ENCODE measurements at places on chromosomes 7 and 10. TPM values are rescaled to one million over a fixed set of nuclear protein-coding genes. Genes with fewer than 3 reads are reported as not detected.
A peak's percentile ranks its signal among the peaks of the same experiment; 100 is the strongest.

PLXNA4 gene
- total RNA-seq: 0.05 TPM

NFE2L3 gene
- 3.6 TPM for total RNA-seq

DNA sequence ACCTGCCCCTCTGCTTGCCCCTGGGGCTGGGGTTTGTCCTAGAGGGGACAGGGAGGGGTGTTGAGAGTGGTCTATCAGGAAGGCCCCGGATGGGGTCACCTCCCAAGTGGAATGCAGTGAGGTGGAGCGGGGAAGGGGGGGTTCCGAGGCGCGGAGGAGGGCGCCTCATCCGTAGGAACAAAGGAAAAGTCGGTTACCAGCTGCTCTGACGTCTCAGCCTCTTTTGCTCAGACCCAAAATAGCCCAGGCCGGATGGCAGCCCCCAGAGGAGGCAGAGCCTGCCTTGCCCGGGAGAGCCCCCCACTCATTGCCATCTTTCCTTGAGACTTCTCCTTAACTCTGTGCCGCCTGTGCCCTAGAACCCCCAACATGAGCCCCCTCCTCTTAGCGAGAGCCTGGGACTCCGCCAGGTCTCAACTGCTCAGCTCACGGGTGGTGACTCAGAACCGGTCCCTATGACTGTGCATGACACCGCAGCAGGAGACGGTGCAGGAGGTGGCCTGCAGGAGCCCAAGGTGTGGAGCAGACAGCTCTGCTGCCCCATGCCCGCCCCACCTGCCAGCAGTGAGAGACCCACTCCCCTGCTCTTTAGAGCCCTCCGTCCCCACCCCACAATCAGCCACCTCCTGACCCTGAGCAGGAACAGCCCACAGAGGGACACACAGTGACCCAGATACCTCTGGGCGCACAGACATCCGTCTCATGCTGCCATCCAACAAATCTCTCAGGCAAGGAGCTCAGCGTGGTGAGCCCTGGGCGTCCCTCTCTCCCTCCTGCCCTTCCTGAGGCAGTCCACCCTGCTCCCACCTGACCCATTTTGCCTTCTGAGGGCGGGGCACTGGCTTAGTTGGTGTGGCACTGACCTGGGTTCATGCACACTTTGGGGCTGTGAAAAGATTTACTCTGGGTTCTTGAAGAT is 13.1 kb downstream of the STX1A start:
- no peak overlapping the region for H3K4me3 ChIP-seq
- H3K4me1 ChIP-seq: peaks cover 20% of the 10 kb centered on the region
- no peaks in the 10 kb centered on the region for H3K27me3 ChIP-seq
- no peak overlapping the region for H3K27ac ChIP-seq

GRCh38 chr10:43878386-43878785 is 229.7 kb upstream of the ZNF32 start:
- H3K4me3 ChIP-seq: no peak overlapping the region
- H3K27ac ChIP-seq: no peak overlapping the region
- no peaks in the 10 kb centered on the region for H3K36me3 ChIP-seq
- no peaks in the 10 kb centered on the region for H3K27me3 ChIP-seq
- DNase-seq: no peak

GRCh38 chr10:100347568-100348195 is 649 bp downstream of the SCD start:
- peak overlapping the region; percentile 93 for H3K4me3 ChIP-seq
- peak overlapping the region; percentile 81 for H3K27ac ChIP-seq
- H3K4me1 ChIP-seq: peaks cover 36% of the 10 kb centered on the region
- no peak for DNase-seq
- H3K27me3 ChIP-seq: no peaks in the 10 kb centered on the region

- DNase-seq: no peak
- no peaks in the 10 kb centered on the region for H3K4me1 ChIP-seq
- peaks cover 6% of the 10 kb centered on the region for H3K27me3 ChIP-seq
Observed at GRCh38 chr7:96548664-96549063, 161.0 kb downstream of the SEM1 start.

DNA sequence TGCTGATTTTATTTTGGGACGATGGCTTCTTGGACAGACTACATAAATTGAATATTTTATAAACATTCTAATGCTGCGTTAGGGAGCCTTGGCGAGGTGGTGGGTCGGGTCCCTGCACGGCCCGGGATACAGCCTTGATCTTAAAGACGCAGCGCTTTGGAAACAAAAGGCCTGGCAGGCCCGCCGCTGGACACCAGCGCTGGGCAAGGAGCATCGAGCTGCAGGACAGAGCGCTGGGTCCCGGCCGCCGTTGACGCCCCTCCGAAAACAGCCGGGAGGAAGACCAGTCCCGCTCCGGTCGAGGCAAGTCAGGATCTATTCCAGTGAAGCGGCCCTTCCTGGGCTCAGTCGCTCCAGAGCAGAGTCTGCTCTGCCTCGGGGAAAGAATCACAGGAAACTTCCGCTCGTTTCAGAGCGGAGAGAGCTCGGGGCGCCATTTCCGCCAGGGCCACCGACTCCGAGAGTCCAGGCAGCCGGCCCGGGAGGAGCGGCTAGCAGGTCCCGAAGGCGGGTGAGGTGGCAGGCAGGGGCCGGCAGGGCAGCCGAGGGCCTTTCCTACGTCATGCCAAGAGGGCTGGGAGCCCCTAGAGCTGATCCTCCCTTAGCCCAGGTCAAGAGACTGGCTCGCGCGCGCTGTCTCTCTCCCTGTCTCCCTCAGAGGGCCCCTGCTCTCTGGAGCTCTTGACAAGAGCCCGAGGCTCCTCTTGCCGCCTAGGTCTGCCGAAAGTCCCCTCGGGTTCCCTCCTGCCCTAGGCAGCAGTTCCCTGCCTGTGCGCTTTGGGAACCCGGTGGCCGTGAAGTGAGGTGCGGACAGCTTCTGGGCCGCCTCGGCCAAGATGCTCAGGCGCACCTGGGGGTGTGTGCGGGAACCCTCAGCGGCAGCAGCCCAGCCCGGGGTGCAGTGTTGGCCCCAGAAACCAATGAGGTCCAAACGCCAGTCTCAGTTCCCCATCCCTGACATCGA is 1.4 kb upstream of the DRGX start:
- H3K36me3 ChIP-seq: no peaks in the 10 kb centered on the region
- H3K4me1 ChIP-seq: peaks cover 15% of the 10 kb centered on the region
- no peak overlapping the region for H3K4me3 ChIP-seq

FXYD4 gene
- not detected for total RNA-seq

DNA sequence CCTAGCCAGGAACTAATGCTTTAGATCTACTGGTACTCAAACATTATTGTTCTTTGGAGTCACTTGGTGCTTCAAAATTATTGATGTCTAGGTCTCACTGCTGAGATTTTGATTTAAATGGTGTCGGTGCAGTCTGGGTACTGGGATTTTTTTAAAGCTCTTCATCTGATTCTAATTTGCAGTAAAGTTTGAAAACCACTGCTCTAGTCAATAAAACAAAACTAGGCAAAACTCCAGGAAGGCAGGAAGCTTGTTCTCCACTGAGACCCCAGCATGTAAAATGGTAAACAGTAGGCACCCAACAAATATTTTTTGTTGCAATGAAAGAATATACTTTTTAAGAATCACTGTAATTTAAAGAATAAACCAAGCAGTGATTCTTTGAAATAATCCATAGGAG is 49.7 kb downstream of the ADD3 start:
- DNase-seq: no peak
- peaks cover 81% of the 10 kb centered on the region for H3K4me1 ChIP-seq
- H3K36me3 ChIP-seq: no peaks in the 10 kb centered on the region
- H3K27me3 ChIP-seq: no peaks in the 10 kb centered on the region
- peak overlapping the region; percentile 83 for H3K4me3 ChIP-seq

GRCh38 chr7:117873310-117874190 is at the start of gene CTTNBP2:
TSS of gene CTTNBP2 (minus strand) at chr7:117873441. CDS start at chr7:117873415, 26 bp downstream.
- DNase-seq: no peak
- no peak within 1 kb of the TSS for H3K27ac ChIP-seq
- no peaks in the 10 kb centered on the region for H3K36me3 ChIP-seq
- H3K4me3 ChIP-seq: peak within 1 kb of the TSS; percentile 72
- peaks cover 8% of the 10 kb centered on the region for H3K4me1 ChIP-seq
- H3K27me3 ChIP-seq: peaks cover 65% of the 10 kb centered on the region

DNA sequence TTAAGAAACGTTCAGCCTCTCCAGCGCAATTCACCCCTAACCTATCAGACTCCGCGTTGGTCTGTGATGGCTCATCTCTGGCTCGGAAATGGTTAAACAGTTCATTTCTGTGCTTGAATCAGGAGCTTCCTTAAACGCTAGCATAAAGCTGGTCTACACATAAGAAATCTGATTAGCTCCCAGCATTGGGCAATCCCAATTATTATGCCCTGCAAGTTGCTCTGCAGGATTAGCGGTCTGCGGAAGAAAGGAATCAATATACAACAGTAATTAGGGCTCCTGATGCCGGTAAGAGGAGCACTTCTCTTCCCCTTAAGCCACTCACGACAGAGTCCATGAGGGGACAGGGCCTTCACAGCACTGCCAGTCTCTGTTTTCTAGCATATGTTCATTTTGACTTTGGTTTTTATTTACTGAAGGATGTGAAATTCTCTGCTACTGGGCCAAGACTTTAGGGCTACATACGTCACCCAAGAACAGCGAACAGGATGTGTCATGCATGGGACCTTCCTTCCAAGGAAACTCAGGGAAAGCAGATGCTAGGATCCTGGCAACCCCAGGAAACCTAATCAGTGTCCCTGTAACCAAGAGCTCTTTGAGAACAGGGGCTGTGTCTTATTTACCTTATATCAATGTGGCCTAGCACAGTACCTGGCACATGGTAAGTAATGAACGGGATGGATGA is 324.4 kb downstream of the KCNMA1 start:
- DNase-seq: no peak
- H3K27ac ChIP-seq: no peak overlapping the region
- no peak overlapping the region for H3K4me3 ChIP-seq
- no peaks in the 10 kb centered on the region for H3K36me3 ChIP-seq
- no peaks in the 10 kb centered on the region for H3K4me1 ChIP-seq

DNA sequence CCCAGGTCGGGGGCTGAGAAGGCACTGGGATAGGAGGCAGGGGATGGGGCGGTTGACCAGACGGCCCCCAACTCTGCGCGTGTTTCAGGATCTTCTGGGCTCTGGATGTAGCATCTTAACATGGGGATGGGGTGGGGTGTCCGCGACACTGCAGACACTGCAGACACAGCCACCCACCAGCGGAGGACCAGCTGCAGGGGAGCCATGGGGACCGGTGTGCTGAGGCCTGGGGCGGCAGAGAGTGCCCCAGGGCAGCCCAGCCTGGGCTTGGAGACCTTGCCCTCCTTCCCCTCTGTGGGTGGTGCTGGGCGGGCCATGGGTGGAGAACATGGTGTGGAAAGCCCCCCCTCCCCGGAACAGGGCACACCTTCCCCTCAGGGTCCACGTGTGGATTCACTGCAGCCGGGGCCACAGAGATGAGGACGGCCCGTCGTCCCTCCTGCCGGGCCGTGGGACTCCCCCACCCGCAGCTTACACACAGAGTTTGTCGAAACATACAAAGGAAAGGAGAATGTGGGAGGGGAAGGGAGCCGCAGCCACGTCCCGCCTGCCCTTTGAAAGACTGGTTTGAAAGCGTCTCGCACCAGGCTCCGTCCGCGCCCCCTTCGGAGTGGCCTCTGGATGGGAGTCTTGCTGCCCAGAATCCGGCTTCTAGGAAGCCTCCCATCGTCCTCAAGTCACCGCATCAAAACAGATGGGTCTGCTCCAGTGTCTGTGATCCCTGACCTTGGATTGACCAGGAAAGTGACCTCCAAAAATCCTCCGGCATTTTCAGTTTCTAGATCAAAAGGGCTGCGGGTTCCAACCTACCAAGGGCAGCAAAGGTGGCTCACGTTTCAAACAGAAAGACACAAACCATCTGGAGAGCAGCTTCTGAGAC is 91.5 kb upstream of the TCERG1L start:
- peaks cover 2% of the 10 kb centered on the region for H3K27me3 ChIP-seq
- H3K4me3 ChIP-seq: no peak overlapping the region

GRCh38 chr7:80724249-80724871 is 85.9 kb downstream of the CD36 start:
- no peaks in the 10 kb centered on the region for H3K4me1 ChIP-seq
- H3K36me3 ChIP-seq: no peaks in the 10 kb centered on the region
- H3K4me3 ChIP-seq: no peak overlapping the region
- no peaks in the 10 kb centered on the region for H3K27me3 ChIP-seq

PWWP2B gene
- 10.2 TPM for total RNA-seq

DNA sequence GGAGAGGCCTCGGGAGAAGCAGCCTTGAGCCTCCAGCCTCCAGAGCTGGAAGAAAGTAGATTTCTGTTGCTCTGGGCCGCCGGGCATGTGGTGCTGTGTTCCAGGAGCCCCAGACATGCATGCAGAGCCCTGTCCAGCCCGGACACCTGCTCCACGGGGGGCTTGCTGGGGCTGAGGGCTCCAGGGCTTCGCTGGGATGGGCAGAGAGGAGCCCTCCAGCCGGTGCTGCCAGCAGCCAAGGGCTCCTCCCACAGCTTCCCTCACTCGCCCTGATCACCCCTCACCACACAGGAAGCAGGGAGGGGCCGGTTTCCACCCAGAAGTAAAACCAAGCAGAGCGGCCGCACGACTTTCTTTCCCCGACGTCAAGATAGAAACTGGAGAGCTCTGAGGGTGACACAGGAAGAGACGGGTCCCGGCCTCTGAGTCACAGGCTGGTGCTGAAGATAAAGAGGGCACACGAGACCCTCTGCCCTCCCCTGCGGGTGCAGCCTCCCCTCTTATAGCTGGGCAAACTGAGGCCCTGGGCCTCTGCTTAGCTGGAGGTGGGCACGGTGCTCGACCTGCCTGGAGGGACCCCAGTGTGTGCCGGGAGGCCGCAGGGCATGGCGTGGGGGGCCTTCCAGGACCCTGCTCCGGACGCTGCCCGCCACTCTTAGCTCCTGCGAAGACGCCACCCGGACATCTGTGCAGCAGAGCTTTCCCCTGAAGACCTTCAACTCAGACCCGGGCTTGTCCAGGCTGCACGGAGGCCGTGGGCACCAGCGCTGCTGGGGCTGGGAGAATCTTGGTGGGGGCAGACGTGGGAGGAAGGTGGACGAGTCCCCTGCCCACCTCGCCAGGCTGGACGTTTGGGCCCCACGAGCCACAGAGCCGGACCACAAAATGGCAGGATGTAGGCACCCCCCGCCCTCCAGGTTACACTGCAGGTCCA is 31.1 kb downstream of the ADAP1 start:
- H3K27ac ChIP-seq: peak overlapping the region; percentile 97
- H3K36me3 ChIP-seq: no peaks in the 10 kb centered on the region
- peaks cover 47% of the 10 kb centered on the region for H3K4me1 ChIP-seq
- H3K4me3 ChIP-seq: peak overlapping the region; percentile 84
- DNase-seq: peak; percentile 88

DNA sequence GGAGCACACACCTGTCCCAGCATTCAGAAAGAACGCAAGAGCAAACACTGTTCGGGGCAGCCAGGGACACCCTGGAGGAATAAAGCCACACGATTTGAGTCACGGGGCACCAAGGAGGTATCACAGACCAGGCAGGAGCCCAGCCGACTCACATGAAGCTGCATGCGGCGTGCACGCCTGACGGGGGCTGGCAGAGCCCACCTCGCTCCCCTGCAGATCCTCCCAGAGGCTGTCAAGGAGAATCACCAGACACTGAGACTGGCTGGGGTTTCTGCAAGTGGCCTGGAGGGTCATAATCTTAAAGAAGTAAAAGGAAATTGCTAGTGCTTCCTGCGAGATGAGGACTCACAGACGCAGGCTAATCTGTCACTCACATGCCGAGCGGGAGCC is 61.6 kb downstream of the TCERG1L start:
- DNase-seq: no peak
- H3K27ac ChIP-seq: no peak overlapping the region
- no peaks in the 10 kb centered on the region for H3K4me1 ChIP-seq
- H3K27me3 ChIP-seq: peaks cover 6% of the 10 kb centered on the region

SLC26A5 gene
- not detected for total RNA-seq

- DNase-seq: no peak
- H3K27me3 ChIP-seq: no peaks in the 10 kb centered on the region
- no peak overlapping the region for H3K27ac ChIP-seq
Observed at GRCh38 chr7:82755705-82756551, 312.4 kb upstream of the CACNA2D1 start.

GRCh38 chr7:79180533-79180932 is 272.9 kb downstream of the MAGI2 start:
- no peak for DNase-seq
- no peaks in the 10 kb centered on the region for H3K36me3 ChIP-seq
- H3K4me3 ChIP-seq: no peak overlapping the region

IFIT5 gene
- total RNA-seq: 23.4 TPM

Measured in naive thymus-derived CD8-positive, alpha-beta T cell (primary cell).